Astrocyte (in vitro differentiated cells and primary cell): ENCODE measurements at places on chromosomes 3 and 15. TPM values are rescaled to one million over a fixed set of nuclear protein-coding genes. Genes with fewer than 3 reads are reported as not detected.

GRCh38 chr3:19522305-19522704, 374.0 kb downstream of the KCNH8 start:
- no peak for DNase-seq

GRCh38 chr15:71335591-71335990, 220.3 kb downstream of the THSD4 start:
- no peak for DNase-seq

- DNase-seq = no peak
Measured at GRCh38 chr15:29091666-29092065, 178.0 kb downstream of the NSMCE3 start.

DNA sequence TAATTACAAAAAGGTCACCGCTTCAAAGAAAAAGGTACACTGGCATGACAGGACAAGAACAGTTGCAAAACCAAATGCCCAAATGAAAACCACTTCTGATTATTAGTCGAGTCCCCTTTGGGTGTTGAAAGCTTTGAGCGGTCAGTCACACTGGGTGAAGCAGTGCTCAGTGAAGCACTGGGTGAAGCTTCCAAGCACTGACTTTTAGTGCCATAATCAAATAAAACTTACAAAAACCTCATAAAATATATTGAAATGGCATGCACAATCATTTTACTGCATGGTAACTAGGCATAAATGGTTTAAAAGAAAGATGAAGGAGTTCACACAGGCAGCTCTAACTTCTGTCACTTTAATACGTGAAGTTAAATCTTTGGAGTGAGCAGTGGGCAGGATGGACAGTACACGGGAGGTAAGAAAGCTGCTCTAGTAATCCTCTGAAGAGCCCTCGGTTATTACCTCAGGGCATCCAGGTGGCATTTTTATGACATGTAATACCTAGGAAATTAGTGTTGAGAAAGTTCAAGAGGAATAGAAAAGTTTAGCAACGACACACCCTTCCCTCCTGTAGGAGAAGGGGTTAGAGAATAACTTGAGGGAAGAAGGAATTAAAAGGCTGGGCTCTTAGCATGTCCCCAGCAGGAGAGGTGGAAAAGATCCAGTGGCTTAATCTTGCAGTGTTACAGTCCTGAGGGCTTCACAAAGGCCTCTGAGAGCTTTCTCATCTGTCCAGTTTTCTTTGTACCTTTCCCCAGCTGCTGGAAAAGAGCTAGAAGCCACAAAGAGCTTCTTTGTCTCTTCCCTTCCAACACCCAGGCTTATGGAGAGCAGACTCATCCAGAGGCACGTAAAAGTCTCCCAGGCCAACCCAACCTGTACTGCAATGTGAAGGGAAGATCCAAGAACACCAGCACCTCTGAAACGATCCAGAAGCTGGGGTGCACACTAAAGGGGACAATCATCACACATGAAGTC, 64.9 kb upstream of the MYO5C start:
- DNase-seq = no peak

DNA sequence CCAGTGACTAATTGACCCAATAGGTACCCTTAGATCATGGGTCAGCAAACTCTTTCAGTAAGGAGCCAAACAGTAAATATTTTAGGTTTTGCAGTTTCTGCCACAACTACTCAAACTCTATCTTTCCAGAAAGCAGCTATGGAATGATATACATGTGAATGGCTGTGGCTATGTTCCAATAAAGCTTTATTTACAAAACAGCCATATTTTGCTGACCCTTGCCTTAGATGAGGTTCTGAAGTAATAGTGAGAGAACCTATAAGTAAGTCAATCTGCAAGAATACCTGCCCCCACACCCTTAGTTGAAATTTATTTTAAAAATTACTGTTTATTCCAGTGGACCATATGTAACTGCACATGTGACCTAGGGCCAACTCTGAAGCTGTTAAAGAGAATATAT, 134.0 kb downstream of the CMSS1 start:
- no peak for DNase-seq

DNA sequence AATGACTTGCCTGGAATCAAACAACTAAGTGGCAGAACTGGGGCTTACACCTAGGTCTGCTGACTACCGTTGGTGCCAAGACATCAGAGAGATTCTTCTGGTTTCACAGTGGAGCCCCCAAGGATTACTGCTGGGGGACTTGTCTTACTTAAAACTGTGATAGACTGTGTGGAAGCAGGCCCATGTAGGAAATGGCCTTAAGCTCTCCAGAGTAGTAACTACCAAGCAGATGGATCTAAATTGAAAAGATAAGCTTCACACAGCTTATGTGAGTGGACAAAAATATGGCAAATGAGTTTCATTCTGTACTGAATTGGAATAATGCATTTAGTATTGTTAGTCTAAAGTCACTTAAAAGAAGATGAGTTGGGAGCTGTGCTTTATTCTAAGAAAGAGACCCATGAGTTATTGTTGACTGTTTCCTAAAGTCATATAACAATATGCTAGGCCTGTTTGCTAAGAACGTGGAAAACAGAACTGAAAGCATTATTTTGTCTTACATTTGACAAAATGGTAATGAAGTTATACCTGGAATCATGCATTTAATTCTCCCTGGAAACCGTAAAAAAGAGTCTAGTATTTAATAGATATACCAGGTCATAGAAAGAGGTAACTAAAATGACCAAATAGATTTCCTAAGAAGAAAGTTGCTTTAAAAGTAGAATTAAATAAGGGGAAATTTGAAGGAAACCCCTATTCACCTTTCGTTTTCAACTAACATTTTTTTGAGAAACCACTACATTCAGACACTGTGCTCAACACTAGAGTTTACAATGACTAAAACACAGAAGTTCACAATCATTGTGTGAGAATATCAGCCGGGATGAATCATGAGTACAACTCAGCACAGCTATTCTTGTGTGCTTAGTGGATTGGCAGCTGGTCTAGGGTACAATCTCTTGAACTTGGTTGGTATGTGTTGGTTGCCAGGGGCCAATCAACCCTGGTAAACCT, 13.0 kb upstream of the MAPK6 start:
- DNase-seq = peak; percentile 82

DNA sequence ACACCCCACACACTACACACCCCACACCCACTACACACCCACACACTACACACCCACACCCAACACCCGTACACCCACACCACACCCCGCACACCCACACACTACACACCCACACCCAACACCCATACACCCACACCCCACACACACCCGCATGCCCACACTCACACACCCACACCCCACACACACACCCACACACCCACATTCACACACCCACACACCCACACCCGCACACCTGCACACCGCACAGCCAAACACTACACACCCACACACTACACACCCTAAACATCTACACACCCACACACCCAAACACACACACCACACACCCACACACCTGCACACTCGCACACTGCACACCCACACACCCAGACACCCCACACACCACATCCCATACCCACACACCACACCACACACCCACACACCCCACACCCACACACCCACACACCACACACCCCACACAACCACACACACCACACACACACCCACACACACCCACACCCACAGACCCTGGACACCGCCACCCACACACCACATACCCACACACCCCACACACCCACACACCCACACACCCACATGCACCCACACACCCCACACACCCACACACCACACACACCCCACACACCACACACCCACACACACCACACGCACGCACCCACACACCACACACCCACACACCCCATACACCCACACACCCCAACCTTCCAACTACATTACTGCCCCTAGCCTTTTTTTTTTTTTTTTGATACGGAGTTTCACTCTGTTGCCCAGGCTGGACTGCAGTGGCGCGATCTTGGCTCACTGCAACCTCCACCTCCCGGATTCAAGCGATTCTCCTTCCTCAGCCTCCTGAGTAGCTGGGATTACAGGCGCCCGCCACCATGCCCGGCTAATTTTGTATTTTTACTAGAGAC, 16.9 kb downstream of the CEP19 start:
- DNase-seq = no peak

Gene TIGIT
- not detected in 2 replicates for total RNA-seq

GRCh38 chr15:69979783-69980182, 117.9 kb downstream of the TLE3 start:
- no peak for DNase-seq

DNA sequence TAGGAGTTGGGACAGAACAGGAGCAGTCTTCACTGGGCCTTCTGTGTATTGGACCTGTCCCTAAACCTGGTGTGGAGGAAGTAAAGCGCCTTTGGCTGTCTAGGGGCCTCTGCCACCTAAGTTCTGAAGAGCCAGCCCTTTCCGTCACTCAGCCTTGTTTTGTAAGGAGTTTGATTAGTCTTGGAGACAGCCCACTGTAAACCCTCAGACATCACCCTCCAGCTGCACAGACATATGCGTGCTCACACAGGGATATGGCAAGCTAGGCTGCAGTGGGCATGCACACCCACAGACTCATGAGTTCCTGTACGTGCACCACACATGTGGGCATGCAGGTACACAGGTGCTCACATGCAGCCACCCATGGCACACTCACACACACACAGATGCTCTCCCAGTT, 5.2 kb downstream of the PRKCD start:
- no peak for DNase-seq
